NB4 (cell line): ENCODE measurements at places on chromosomes 11 and 22.

GRCh38 chr11:82992223-82992622 lies 79.5 kb downstream of the RAB30 start:
- DNase-seq: no peak

GRCh38 chr11:110566577-110566976 lies 136.8 kb downstream of the FDX1 start:
- no peak for DNase-seq

GRCh38 chr11:3186166-3186953 lies 21.2 kb upstream of the OSBPL5 start:
- no peak for DNase-seq

GRCh38 chr11:124867700-124868099 lies 2.5 kb downstream of the ROBO3 start:
- DNase-seq: peak; percentile 35

GRCh38 chr11:118219244-118219643 lies 5.6 kb downstream of the JAML start:
- no peak for DNase-seq

DNA sequence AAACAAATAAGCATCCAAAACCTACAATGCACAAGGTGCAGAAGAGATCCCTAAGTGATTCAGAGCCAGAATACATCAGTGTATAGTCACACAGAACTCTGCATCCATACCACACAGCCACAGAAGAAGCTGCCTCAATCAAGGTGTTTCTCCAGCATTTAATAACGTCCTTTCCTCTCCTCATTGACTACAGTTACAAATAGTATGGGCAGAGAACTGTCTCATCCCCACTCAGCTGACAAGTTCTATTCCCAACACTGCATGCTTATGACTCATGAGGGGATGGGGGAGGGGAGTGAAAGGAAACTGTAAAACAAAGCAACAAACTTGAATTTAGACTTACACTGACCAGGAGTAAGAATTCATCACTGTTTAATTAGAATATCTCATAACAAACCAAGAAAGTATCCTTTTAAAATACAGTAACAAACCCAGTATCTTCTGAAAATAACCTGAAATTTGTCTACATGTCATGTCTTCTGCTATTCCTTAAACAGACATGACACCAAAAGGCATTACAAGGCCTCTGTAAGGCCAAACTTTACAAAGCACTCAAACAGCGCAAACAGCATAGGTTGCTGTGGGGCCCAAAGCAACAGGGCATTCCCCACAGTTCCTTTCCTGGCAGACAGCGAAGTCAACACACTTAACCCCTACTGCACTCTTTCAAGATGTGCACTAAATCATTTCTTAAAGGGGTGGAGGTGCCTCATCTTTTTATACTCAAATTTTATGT lies 29.3 kb downstream of the CELF1 start:
- peak; percentile 72 for DNase-seq

DNA sequence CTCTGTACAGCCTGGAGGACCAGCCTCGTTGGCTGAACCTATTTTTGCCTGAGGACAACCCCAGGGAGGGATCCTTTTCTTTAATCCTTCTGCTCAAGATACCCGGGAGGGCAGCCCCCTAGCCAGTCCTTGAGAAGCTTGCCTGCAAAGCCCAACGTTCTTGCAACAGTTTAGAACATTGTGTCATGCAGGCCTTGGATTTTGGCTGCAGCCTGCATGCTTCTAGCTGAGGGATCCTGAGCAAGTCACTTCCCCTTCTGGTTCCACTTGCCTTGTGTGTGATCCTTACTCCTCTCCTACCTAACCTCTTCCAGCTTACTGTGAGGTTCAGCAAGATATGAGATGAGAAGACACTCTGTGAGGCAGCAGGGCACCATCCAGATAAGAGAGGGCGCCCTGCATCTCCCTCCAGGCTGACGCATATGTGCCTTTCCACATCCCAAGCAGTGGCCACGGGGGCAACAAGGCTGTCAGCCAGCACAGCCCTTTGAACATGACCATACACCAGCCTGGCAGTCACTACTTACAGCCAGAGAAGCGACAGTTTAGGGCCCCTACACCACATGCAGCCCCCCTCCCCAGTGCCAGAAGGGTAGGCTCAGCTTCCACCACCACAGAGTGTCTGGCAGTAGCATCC lies 76.1 kb downstream of the C11orf58 start:
- peak; percentile 53 for DNase-seq

- no peak for DNase-seq
Measured at GRCh38 chr11:99513368-99513767, 492.6 kb downstream of the CNTN5 start.
